ENCODE measurements at places on chromosomes 3 and 15. TPM values are rescaled to one million over a fixed set of nuclear protein-coding genes. Genes with fewer than 3 reads are reported as not detected.

The RSL24D1 gene
- total RNA-seq = 105 TPM

The GPR15 gene
- total RNA-seq = not detected

The MME gene
- total RNA-seq = 96.5 TPM

The SCG3 gene
- not detected for total RNA-seq

The CELSR3 gene
- 5.0 TPM for total RNA-seq

The ITIH1 gene
- not detected for total RNA-seq
